AG04449 (cell line): ENCODE measurements at places on chromosomes 13 and 19.

DNA sequence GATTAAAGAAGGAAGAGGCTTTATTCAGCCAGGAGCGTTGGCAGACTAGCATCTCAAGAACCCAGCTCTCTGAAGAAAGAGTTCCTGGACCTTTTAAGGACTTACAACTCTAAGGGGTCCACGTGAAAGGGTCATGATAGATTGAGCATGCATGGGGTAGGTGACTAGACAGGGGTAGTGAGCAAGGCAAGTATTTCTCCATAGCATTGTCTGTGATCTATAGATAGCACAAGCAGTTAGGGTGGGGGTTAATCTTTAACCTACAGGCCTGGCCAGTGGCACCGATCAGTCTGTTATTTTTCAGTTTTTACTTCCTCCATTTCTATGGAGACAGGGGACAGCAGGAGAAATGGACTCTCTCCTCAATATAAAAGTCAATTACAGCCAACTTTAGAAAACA, 983.7 kb downstream of the SLITRK1 start:
- no peak for DNase-seq

GRCh38 chr13:31853643-31854326, 114.5 kb downstream of the RXFP2 start:
- no peak for DNase-seq

DNA sequence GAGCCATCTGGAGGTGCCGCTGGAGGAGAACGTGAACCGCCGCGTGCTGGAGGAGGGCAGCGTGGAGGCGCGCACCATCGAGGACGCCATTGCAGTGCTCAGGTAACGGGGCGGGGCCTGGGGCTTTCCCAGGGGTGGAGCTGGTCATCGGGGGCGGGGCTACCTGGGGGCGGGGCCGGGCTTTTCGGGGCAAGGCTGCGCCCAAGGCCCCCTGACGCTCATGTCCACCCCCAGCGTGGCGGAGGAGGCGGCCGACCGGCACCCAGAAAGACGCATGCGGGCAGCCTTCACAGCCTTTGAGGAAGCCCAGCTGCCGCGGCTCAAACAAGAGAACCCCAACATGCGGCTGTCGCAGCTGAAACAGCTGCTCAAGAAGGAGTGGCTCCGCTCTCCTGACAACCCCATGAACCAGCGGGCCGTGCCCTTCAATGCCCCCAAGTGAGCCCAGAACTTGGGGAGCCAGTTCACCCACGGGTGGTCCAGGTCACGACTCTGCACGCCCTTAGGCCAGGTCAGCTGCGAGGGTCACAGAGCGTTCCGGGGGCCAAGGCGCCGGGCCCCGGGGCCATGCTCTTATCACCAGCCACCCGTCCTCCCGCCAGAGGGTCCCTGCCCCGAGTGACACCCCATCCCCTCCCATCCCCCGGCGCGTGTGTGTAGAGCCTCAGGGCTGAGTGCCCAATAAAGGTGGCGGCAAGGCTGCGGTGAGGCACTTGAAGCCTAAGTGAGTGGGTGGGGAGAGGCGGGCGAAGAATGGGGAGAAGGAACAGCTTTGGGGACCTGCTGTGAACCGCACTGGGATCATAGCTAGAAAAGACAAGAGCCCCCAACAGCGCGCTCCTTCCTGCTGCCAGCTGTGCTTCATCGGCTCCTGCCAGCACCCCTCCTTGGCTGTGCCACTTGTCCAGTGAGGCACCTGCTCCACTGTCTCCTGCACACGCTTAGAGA, 10.7 kb downstream of the CCDC124 start:
- DNase-seq, result no peak

DNA sequence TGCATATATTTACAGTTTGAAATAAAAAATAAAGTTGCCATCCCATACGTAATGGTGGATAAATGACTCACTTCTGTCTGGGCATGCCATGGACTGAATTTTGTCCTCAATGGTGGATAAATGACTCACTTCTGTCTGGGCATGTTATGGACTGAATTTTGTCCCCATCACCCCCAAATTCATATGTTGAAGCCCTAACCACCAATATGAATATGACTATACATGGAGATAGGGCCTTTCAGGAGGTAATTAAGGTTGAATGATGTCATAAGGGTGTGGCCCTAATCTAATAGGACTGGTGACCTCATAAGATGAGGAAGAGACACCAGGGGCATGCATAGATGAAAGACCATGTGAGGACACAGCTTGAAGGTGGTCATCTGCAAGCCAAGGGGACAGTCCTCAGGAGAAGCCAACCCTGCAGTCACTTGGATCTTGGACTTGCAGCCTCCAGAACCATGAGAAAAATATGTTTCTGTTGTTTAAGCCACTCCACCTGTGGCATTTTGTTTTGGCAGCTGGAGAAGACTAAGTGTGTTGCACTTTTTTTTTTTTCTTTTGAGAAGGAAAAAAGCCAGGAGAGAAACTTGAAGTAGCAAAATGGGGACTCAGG, 41.8 kb downstream of the RFC3 start:
- no peak for DNase-seq

DNA sequence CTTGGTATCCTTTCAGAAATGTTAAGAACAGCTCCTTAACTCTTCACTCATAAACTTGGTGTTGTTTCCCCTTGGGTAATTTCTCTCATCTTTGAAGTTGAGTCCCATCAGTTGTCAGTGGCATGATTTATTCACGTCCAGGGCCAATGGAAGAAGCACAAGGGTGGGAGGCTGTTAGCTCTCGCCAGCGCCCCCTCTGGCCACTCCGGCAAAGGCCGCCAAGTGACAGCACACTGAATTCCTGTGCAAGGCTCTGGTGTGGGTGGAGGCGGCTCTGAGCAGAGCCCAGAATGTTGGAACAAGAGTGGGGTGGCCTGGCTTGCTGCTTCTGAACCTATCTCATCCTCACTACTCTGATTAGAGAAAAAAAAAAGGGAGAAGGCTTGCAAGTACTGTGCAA, 13.1 kb upstream of the MEDAG start:
- DNase-seq, result no peak

DNA sequence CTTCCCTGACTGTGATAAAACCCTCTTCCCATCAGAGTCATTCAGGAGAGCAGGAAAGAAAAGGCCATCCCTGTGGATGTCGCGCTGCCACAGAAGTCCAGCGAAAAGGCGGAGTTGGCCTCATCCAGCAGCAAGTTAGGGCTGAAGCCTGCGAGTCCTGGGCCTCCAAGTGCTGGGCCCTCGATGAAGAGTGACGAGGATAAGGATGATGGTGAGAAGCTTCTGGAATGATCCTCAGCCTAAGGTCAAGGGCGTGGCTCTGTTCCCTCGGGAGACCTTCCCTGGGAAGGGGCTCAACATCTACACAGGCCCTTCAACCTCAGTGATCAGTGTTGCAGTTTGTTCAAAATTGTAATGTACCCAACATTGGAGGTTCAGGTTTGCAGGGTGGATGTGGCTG, 22.3 kb downstream of the TEX29 start:
- no peak for DNase-seq

- no peak for DNase-seq
Observed at GRCh38 chr19:3606174-3606689, 443 bp downstream of the TBXA2R start.

DNA sequence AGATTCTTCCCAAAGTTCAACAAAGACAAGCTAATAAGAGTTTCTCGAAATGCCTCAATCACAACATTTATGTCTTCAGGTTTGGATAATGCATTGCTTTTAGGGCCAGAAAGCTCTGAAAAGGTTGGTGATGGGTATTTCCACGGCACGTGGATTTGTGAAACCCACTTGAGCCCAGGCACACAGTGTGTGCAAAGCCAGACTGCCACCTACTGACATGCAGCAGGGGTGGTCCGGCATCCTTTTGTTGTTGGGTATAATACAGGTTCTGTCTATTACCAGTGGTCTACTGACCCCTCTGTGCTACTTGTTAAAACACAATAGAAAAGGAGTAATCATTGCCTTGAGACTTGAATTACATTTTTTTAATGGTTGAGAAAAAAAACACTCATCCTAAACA, 225.6 kb downstream of the RAP2A start:
- no peak for DNase-seq

- no peak for DNase-seq
Observed at GRCh38 chr19:776549-776948, 20.7 kb upstream of the PTBP1 start.

GRCh38 chr19:45848922-45849321, 14.0 kb downstream of the SYMPK start:
- no peak for DNase-seq

- no peak for DNase-seq
Observed at GRCh38 chr13:106690779-106691178, 122.8 kb upstream of the ARGLU1 start.

- DNase-seq, result no peak
Observed at GRCh38 chr19:831407-832369, 4.1 kb downstream of the AZU1 start.

DNA sequence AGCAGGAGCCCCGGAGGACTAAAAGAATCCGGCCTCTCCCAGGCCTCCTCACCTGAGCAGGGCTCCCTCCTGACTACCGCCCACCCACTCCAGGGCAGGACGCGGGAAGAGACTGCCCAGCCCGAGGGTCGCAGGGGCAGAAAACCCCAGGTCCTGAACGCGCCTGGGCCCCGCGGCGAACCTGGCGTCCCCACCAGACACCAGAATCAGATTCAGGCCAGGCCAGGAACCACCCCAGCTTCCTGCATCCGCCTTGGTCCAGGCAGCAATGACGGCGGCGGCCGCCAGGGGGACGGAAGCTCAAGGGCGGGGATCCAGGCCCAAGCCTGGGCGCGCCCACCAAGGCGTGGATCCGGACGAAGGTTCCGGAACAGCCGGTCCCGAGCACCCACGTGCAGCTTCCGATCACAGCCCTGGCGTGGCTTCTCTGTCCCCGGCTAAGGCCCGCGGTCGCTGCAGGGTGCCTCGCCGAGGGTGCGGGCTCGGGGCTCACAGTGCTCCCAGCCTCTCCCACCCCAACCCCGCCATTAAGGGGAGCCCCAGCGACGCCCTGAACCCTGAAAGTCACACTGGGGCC, 3.6 kb downstream of the LGALS7 start:
- no peak for DNase-seq

GRCh38 chr19:46629546-46630025, 4.7 kb upstream of the PTGIR start:
- DNase-seq, result no peak

- no peak for DNase-seq
Observed at GRCh38 chr13:29498426-29499040, 97.0 kb downstream of the SLC7A1 start.

- DNase-seq, result no peak
Observed at GRCh38 chr13:74794147-74794546, 659.9 kb upstream of the KLF12 start.

GRCh38 chr13:101115762-101116171, 300.5 kb downstream of the NALCN start:
- DNase-seq, result no peak

DNA sequence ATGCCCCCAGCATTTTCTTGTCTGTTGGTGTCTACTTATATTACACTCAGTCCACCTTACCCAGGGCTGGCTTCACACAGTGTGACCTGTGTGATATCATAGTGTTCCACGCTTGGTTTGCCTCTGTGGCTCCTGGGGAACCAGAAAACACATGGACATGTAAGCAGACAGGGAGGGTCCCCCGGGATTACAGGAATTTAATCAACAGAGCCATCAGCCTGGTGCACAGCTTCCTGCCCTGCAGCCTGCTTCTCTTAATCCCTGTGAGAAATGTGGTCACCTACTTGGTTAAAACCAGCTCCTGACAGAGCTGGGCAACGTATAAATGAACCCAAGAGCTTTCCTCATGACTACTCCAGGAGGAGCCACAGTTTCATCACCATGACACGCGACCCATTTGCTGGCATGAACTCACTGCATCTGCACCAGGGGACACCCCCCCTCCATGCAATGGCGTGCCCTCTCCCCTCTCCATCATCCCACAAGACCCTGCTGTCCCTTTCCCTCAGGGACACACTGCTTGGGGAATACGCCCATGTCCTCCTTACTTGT, 152.1 kb downstream of the UQCRFS1 start:
- DNase-seq, result no peak

DNA sequence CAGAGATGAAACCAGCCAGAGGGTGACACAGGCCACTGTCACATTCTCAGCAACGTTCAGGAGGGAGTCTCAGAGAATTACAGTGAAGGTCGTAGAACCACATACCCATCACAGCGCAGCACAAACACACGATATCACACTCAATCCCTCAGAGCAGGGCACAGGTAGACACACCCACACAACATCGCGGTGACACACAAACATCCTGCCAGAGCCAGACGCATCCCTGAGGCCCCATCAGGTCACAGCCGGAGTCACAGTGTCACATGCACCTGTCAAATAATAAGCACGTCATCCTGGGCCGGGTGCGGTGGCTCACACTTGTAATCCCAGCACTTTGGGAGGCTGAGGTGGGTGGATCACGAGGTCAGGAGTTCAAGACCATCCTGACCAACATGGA, 17.5 kb downstream of the ELAVL3 start:
- no peak for DNase-seq

- no peak for DNase-seq
Observed at GRCh38 chr13:89554801-89555200, 1792.7 kb upstream of the MIR17HG start.

GRCh38 chr19:3669082-3669946, 31.0 kb downstream of the PIP5K1C start:
- DNase-seq, result no peak

- DNase-seq, result no peak
Observed at GRCh38 chr19:38417544-38418506, 8.2 kb downstream of the RASGRP4 start.
